ENCODE measurements at places on chromosomes 16 and 17.

- no peak for DNase-seq
Measured at GRCh38 chr16:20867585-20867984, 32.6 kb downstream of the DCUN1D3 start.

DNA sequence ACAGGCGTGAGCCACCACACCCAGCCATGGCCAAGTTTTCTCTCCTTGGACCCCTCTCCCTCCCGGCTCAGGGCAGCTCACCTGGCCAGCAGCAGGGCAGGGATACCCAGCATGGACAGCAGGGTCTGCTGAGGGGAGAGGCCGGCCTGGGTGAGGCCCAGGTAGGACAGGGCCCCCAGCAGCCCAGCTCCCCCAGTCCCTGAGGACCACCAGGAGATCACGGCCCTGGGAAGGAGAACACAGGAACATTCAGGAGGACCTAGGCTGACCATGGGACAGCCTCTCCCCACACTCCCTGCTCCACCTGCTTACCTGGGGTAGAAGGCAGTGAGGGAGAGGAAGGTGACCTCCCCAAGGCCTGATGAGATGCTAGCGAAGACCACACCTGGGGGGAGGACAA, 5.6 kb downstream of the CLN3 start:
- DNase-seq: no peak

- no peak for DNase-seq
Measured at GRCh38 chr16:86530251-86531190, 20.2 kb downstream of the FOXF1 start.

GRCh38 chr17:72446118-72446517, 325.3 kb downstream of the SOX9 start:
- DNase-seq: no peak

GRCh38 chr16:88719267-88719932, 13.1 kb downstream of the CTU2 start:
- no peak for DNase-seq

- no peak for DNase-seq
Measured at GRCh38 chr16:58510097-58510775, 5.1 kb upstream of the SETD6 start.

DNA sequence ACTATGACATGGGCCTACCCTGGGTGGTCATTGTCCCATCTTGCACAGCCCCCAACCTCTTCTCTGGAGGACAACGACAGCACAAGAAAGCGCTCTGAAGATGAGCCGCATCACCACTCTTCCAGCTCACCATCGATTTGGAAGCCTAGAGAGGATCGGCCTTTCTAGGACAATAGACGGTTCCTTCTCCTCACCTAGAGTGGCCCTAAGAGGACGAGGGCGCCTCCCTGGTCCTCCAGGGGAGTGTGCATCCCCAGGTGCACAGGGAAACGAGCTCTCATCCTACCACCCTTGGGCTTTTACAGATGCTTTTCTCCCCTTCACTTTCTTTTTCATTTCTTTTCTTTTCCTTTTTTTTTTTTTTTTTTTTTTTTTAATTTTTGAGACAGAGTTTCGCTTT, 20.3 kb upstream of the SLC52A1 start:
- DNase-seq: no peak

DNA sequence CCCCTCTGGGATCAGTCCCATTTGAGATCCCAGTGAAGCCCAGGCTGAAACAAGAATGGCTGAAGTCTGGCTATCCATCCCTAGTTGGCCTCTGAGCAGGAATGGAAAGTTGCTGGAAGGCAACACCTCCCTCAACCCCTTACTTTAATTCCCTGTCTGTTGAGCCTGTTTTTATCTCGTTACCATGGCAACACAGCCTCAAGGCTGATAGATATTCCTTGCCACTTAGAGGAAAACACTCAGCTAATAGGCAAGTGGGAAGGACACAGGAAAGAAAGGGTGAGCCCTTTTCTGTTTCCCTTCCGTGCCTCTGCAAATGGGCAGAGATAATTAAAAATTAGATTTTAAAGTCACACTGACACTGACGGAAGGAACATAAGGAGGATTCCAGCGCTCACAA, 75.5 kb upstream of the CLEC3A start:
- DNase-seq: no peak

GRCh38 chr16:3171181-3171854, 16.7 kb upstream of the OR1F1 start:
- peak; percentile 53 for DNase-seq

DNA sequence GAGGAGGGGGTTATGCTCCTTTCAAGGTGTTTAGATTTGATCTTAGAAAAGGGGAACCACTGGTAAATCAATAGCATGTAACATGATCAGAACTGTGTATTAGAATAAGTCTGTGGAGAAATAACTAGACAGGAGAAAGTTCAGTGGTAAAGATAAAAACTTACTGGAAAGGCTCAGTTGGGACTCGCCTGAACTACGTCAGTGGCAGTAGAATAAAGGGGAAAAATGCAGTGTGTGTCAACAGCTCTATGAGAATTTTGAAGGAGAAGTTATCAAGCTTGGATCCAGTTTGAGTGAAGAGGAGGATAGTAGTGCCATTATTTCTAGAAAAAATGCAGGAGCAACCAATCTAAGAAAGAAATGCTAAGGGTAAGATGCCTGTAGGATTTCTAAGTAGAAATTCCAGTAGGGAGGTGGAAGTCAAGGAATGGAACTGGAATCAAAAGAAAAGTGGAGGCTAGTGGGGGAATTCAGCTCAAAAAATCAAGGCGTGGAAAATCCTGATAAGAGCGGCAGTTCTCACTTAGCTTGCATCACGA, 48.2 kb downstream of the USP31 start:
- no peak for DNase-seq

DNA sequence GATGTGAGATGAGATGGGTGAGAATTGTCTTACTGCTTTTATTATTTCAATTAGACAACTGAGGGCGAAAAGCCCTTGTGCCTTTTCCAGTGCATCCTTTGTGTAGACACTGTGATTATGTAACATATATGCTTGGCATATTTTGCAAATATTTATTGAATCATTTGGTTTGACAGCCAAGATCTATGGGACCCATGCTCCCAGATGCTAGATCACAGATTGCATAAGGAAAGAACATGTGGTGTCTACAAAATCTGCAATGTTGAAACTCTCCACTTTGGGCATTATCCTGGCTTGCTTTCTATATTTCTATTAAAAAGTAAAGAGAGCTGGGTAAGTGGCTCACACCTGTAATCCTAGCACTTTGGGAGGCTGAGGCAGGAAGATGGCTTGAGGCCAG, 4.8 kb upstream of the COG1 start:
- no peak for DNase-seq

- no peak for DNase-seq
Measured at GRCh38 chr17:18987862-18988545, 16.6 kb downstream of the FAM83G start.

GRCh38 chr16:21224800-21225199, 8.7 kb upstream of the ANKS4B start:
- DNase-seq: no peak

GRCh38 chr17:66526827-66527226, 224.4 kb downstream of the PRKCA start:
- no peak for DNase-seq

DNA sequence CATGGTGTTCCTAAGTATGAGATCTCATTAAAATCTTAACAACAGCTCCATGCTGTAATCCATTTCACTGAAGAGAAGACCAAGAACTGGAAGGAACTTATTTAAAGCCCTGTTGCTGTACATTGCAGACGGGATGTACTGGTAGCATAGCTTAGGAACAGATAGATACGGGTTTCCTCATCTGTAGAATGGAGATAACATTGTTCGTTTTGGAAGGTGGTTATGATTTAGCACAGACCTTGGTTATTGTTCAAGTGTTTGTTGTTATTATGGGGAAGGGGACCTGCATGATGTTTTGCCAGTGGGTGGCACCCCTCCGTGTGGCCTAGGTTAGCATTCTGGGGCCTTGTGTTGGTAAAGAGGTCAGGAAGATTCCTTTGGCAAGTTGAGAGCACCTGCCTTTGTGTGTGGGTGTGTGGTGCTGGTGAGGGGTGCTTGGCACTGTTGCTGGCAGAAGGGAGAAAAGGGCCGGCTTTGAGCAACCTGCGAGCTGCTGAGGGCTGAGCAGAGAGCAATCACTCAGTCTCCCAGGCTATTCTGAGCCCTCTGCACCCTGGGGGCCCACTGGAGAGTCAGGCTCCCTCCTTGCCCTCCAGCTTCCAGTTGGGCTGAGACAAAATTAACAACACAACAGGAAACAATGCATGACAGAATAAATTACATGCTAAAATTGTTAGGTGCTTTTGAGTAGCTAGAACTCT, 2.3 kb downstream of the TAOK2 start:
- DNase-seq: no peak

GRCh38 chr17:33811004-33811760, 443.9 kb upstream of the CCL2 start:
- no peak for DNase-seq

- DNase-seq: peak; percentile 88
Measured at GRCh38 chr16:56576585-56577299, 11.9 kb downstream of the MT4 start.

DNA sequence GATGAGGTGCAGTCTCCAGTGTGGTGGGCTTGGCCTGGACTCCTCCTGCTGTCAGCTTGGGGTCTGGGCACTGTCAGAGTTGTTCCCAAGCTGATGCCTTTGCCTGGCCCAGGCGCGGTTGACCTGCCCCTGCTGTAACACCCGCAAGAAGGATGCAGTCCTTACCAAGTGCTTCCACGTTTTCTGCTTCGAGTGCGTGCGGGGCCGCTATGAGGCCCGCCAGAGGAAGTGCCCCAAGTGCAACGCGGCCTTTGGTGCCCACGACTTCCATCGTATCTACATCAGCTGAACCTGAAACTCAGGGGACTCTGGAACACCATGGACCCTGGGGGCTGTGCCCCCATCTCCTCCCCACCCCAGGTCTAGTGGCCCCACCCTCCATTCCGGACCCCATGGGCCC, 11.7 kb downstream of the RNF40 start:
- no peak for DNase-seq

- DNase-seq: no peak
Measured at GRCh38 chr17:596287-596686, 118.4 kb downstream of the VPS53 start.

GRCh38 chr17:72569148-72569946, 448.5 kb downstream of the SOX9 start:
- DNase-seq: no peak

DNA sequence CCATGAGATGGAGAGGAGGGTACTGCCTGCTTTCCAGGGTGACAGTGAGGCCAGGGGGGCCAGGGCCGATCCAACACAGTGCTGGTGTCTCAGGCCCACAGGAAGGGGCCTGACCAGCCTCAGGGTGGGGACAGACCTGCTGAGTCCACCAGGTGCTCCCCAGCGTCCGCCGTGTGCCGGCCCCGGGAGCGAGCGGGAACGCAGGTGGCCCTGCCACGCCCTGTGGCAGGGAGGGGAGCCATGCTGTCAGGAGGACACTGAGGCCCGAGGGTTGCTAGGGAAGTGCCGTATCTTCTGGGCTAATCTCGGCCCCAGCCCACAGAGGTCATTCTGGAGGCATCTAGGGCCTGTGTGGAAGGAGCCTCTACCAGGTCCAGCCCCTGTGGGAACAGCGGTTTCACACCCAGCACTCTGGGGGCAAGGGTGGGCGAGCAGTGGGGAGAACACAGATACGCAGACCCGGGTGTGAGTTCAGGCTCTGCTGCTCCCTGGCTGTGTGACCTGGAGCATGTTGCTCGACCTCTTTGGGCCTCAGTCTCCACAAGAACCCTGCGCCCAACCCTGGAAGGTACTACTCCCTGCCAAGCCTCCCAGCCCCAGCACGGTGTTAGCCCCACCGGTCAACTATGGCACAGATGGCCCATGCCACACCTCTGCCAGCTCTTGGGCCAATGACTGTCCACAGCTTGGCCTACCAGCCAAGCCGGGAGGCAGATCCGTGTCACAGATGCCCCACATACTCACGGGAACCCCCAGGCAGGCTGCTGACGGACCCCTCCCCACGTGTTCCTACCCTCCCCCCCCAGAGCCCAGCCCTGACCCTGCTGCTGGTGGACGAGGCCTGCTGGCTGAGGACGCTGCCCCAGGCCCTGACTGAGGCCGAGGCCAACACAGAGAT, 43.9 kb upstream of the ZC3H18 start:
- no peak for DNase-seq

- no peak for DNase-seq
Measured at GRCh38 chr17:77526728-77527350, 386.1 kb downstream of the SEC14L1 start.

GRCh38 chr17:15965528-15965927, 20.6 kb downstream of the ADORA2B start:
- no peak for DNase-seq

DNA sequence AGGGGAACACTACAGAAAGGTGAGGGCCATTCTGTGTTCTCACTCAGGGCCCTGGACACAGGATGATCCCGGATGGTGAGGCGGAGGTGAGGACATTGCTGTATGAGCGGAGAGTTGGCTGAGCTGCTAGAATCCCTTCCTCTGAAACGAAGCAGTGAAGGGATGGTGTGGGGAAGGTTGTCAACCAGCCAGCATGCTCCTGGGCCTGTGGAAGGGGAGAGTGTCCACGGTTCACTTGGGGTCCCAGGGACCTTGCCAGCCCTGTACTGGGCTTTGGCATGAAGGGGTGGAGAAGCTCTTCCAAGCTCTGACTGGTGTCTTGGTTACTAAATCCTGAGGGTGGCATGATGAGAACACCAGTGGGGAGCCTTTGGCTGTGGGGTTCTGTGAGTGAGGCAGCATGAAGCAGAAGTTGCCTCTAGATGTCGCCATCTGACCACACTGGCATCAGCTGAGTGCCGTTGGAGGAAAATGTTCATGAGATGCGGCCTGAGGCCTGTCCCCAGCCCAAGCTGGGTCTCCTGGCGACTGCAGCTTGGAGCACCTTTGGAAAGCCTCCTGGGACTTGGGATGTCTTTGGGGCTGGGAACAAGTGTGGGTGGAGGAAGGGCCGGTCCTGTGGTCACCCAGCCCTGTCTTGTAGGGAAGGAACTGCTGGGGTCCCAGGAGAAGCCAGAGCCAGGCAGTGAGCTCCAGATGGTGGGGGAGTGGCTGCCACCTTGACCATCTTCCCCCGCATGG, 14.8 kb downstream of the PDP2 start:
- peak; percentile 59 for DNase-seq

GRCh38 chr17:20896153-20896649, 146.6 kb downstream of the USP22 start:
- peak; percentile 15 for DNase-seq

DNA sequence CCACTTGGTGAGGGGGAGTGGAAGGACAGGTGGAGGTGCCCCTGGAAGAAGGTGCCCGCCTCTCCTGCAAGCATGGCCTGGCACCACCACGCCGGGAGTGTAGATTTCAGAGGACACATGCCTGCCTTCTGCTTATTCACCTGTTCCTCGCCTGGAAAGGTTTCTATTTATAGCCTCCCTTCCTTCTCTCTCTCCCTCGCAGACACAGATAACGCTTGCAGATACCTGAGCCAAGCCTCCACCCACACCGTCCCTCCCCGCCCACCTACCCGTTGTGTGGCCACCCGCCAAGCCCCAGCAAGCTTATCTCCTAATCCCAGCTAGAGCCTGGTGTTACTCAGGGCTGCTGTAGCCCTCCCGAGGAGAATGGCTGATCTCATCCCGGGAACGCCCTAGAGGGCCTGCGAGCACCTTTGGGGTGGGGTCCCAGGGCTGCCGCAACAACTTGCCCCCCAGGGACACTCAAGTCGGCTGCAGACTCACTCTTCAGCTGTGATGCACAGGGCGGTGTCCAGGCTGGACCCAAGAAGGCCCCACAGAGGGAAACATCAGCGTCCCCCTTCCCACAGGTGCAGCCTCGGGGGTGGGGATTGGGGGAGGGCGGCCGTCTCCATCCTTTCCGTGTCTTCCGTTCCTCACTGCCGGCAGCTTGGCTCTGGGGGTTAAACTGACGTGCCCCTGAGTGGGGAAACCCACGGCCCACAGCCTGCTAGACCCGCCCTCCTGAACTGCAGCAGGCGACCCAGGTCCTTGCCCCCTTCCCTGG, 1.9 kb upstream of the SNAI3 start:
- no peak for DNase-seq

GRCh38 chr16:67845291-67846062, 1.3 kb upstream of the NUTF2 start:
- no peak for DNase-seq
